SJCRH30 (cell line): ENCODE measurements at places on chromosomes 3 and 15. TPM values are rescaled to one million over a fixed set of nuclear protein-coding genes. Genes with fewer than 3 reads are reported as not detected.

DNA sequence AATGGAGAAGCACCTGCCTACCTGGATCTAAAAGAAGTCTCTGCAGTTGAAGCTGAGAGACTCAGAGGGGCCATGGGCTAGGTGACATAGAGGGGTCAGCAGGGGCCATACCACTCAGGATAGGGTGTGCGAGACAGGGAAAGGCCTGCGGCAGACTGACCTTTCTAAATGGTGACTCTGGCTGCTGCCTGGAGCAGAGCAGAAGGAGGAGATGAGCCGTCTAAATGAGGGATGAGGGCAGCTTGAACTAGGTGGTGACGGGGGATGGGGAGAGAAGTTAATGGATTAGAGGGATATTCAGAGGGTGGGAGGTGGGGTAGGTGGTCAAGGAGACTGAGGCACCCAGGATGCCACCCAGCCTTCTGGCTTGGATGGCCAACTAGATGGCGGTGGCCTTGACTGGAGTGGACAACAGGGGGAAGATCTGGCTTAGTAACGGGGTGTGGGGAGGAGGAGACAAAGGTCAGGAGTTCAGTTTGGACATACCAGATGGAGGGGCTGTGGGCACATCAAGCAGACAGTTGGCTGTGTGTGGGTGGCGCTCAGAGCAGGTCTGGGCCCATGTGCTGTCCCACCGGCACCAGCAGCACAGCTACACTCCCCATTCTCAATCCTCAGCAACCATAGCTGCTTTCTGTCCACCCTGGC is 3.2 kb upstream of the ITIH1 start:
- H3K27me3 ChIP-seq: no peaks in the 10 kb centered on the region
- H3K36me3 ChIP-seq: no peaks in the 10 kb centered on the region

- peaks cover 11% of the 10 kb centered on the region for H3K4me1 ChIP-seq
- no peaks in the 10 kb centered on the region for H3K36me3 ChIP-seq
- H3K27me3 ChIP-seq: no peaks in the 10 kb centered on the region
- H3K4me3 ChIP-seq: no peak overlapping the region
Measured at GRCh38 chr3:23314981-23315762, 112.0 kb downstream of the UBE2E2 start.

GRCh38 chr3:128271536-128272332 is 118.5 kb downstream of the EEFSEC start:
- H3K4me3 ChIP-seq: no peak overlapping the region
- no peak for DNase-seq
- H3K27me3 ChIP-seq: no peaks in the 10 kb centered on the region
- no peaks in the 10 kb centered on the region for H3K36me3 ChIP-seq
- H3K4me1 ChIP-seq: peaks cover 6% of the 10 kb centered on the region; the same call in 1 of the 2 replicates

GRCh38 chr3:157464321-157464720 is 27.7 kb downstream of the PTX3 start:
- no peaks in the 10 kb centered on the region for H3K27me3 ChIP-seq
- H3K4me1 ChIP-seq: peaks cover 14% of the 10 kb centered on the region
- H3K36me3 ChIP-seq: no peaks in the 10 kb centered on the region

The SPG11 gene
- 29.3 and 41.2 TPM in 2 replicates for total RNA-seq

The MYO5C gene
- total RNA-seq: 2.9 and 3.5 TPM in 2 replicates

DNA sequence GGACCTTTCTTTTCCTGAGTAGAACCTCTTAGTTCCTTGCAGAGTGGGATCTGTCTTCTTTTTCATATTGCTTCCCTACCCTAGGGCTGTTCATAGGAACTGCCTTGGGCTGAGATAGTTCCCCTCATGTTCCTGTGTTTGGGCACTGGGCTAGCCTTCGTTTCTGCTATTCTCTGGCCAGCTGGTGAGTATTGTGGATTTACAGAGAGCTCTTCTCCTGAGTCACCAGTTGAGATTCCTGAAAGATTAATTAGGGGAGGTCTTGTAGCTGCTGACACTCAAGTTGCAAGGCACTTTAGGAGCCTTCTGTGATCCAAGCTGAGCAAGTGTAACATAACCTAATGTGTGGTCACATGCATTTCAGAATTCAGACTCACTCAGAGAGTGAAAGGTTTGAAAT is 30.7 kb downstream of the CHD2 start:
- H3K4me3 ChIP-seq: no peak overlapping the region
- H3K4me1 ChIP-seq: peaks cover 6% of the 10 kb centered on the region
- peak overlapping the region; percentile 4; the same call in 1 of the 2 replicates for H3K27ac ChIP-seq
- DNase-seq: peak; percentile 57

DNA sequence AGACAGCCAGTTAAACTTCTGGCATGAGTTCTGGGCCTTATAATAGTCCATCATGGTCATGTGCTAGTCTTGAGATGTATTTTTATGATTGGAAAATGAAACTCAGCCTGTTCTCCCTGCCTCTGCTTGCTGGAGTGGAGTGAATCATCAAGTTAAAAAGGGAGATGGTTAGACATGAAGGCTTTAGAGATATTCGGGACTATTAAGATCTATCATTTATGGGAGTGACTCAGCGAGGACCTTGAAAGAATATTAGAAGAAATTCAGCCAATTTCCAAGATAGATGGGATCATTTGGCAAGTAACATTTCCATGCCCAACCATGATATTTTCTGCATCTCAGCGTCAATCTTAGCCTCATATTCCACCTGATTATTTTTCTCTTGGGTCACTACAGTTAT is 79.8 kb downstream of the AGBL1 start:
- no peaks in the 10 kb centered on the region for H3K36me3 ChIP-seq
- H3K27ac ChIP-seq: no peak overlapping the region
- H3K27me3 ChIP-seq: peaks cover 3% of the 10 kb centered on the region; the same call in 1 of the 2 replicates
- DNase-seq: no peak
- H3K4me1 ChIP-seq: peaks cover 4% of the 10 kb centered on the region; the same call in 1 of the 2 replicates

- peaks cover 13% of the 10 kb centered on the region for H3K4me1 ChIP-seq
- DNase-seq: no peak
- no peaks in the 10 kb centered on the region for H3K27me3 ChIP-seq
- H3K4me3 ChIP-seq: no peak overlapping the region
Measured at GRCh38 chr15:31476866-31477265, 150.2 kb downstream of the KLF13 start.

DNA sequence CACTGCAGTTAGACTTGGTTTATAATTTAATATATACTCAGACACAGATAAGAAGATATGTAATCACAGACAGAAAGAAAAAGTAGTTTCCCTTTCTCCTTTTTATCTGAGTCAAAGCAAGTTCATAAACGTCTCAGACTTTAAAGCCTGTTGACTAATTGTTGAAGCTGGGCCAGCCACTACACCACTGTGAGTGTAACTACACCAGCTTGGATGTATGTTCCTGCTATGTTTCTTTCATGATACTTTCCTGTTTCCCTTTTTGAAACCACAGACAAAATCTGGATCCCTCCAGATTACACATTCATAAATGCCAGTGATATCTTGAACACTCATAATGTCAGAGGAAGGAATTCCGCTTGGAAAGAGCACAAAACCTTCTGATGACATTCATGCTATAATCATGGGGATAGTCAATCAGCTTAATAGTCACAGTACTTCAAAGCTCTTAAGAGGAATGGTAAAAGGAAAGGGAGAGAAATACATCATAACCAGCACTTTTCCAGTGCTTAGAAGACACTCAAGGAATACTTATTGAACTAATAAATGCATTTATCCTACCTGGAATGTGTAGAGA is 32.0 kb downstream of the KCNMB2 start:
- no peaks in the 10 kb centered on the region for H3K36me3 ChIP-seq
- H3K4me1 ChIP-seq: no peaks in the 10 kb centered on the region
- H3K27me3 ChIP-seq: no peaks in the 10 kb centered on the region
- no peak overlapping the region for H3K27ac ChIP-seq

- H3K4me1 ChIP-seq: peaks cover 51% of the 10 kb centered on the region
- DNase-seq: peak; percentile 69
- no peaks in the 10 kb centered on the region for H3K27me3 ChIP-seq
- no peaks in the 10 kb centered on the region for H3K36me3 ChIP-seq
- H3K4me3 ChIP-seq: no peak overlapping the region
Measured at GRCh38 chr15:74307827-74308811, 59.3 kb downstream of the CYP11A1 start.

DNA sequence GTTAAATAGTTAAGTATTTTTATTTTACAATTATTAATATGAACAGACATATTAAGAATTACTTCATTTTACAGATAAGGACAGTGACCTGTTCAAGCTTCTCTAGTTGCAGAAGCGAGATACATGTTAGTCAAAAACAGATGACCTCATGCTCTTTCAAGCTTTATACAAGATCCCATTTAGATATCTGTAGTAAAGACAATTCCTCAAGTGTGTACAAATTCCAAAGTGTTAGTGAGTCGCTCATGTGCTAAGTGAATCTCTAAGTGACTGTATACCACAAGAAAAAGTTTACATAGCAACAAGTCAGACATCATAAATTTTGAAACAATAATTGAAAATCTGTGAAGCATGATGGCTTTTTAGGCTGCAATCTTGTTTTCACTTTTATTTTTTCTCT is 293.8 kb downstream of the ROBO1 start:
- no peak overlapping the region for H3K27ac ChIP-seq
- DNase-seq: no peak
- H3K36me3 ChIP-seq: no peaks in the 10 kb centered on the region
- no peak overlapping the region for H3K4me3 ChIP-seq
- no peaks in the 10 kb centered on the region for H3K4me1 ChIP-seq
